Cardiac muscle cell (in vitro differentiated cells and primary cell): ENCODE measurements at places on chromosomes 11 and 22. TPM values are rescaled to one million over a fixed set of nuclear protein-coding genes. Genes with fewer than 3 reads are reported as not detected.
A peak's percentile ranks its signal among the peaks of the same experiment; 100 is the strongest.

GRCh38 chr22:37047006-37047405 is 4.5 kb upstream of the KCTD17 start:
- no peak overlapping the region for H3K4me3 ChIP-seq
- H3K27me3 ChIP-seq = no peaks in the 10 kb centered on the region
- no peak for DNase-seq
- no peaks in the 10 kb centered on the region for H3K4me1 ChIP-seq

CHCHD10 gene
- 77.5 and 216 TPM in 2 replicates for total RNA-seq

DNA sequence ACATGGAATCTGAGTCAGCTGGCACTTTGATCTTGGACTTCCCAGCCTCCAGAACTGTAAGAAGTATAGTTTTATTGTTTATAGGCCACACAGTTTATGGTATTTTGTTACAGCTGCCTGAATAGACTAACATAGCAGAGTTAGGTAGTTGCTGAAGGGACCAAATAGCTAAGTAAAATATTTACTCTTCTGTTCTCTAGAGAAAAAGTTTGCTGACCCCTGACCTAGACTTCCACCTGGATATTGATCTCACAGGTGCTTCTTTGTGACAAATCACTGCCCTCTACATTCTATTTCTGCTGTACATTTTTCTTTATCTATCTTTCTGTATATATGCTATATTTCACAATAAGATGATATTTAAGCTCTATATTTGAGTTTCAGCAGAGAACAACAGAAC is 212.5 kb downstream of the CSNK2A3 start:
- no peaks in the 10 kb centered on the region for H3K36me3 ChIP-seq
- DNase-seq = no peak
- no peaks in the 10 kb centered on the region for H3K27me3 ChIP-seq
- H3K4me3 ChIP-seq = no peak overlapping the region
- H3K27ac ChIP-seq = no peak overlapping the region

DNA sequence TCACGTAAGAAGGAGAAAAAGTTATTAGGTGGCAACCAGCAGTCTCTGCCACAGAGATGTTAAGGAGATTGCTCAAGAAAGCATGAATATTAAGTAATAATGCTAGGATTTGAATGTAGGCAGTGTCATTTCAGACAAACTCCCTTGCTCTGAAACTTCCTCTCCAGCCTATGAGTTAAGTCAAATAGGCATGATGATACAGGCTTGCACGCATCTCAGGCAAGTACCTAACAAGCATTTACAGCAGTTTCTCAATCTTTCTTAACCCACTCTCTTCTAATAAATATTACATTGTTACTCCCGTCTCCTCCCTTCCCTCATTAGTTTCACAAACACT is 72.7 kb downstream of the RAB38 start:
- no peak overlapping the region for H3K27ac ChIP-seq
- no peaks in the 10 kb centered on the region for H3K36me3 ChIP-seq
- peaks cover 12% of the 10 kb centered on the region for H3K4me1 ChIP-seq
- no peaks in the 10 kb centered on the region for H3K27me3 ChIP-seq
- peak; percentile 36 for DNase-seq

MUC2 gene
- total RNA-seq = 0.03 TPM in 1 of 2 replicates, not detected in the other

DNA sequence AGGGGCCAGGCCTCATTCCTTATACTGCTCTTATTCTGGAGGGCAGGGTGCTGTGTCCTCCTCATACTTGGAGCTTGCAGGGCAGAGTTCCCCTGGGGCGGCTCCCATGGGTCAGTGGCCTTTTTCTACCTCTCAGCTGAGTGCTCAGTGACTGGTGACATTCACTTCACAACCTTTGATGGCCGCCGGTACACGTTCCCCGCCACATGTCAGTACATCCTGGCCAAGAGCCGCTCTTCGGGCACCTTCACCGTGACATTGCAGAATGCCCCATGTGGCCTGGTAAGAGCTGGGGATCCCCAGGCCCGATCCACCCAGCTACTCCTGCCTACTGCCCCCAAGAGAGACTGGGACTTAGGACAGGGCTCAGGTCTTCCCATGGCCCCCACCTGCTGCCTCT is 14.5 kb downstream of the OTOG start:
- DNase-seq = no peak
- no peaks in the 10 kb centered on the region for H3K27me3 ChIP-seq
- peaks cover 14% of the 10 kb centered on the region for H3K4me1 ChIP-seq

GRCh38 chr22:49561976-49562375 is 265.7 kb downstream of the BRD1 start:
- no peaks in the 10 kb centered on the region for H3K27me3 ChIP-seq
- H3K36me3 ChIP-seq = no peaks in the 10 kb centered on the region
- H3K4me3 ChIP-seq = no peak overlapping the region

DDB1 gene
- 321 and 393 TPM in 2 replicates for total RNA-seq

- no peak overlapping the region for H3K27ac ChIP-seq
- H3K36me3 ChIP-seq = no peaks in the 10 kb centered on the region
- DNase-seq = peak; percentile 74
- peaks cover 11% of the 10 kb centered on the region for H3K4me1 ChIP-seq
These were observed 81.1 kb downstream of the LARGE2 start for GRCh38 chr11:46003572-46003971.

MS4A4A gene
- total RNA-seq = not detected in 2 replicates

DNA sequence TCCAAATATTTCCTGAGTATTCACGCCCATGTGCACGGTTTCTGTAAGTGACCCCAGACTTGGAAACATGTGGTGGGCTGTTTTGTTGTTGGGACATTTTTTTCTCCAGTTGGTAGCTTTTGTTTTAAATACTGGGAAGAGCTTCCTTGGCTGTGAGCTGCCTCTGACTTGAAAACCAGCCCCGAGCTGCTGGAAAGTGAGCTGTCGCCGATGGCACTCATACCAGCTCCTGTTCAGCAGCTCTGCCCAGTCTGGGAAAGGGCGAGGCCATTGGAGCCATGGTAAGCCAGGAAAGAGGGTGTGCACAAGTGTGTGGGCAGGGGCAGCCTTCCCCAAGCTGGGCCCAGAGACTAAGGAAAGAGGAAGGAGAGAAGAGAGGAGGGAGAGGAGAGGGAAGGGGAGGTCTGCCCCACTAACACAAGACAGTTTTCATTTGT is 3.2 kb upstream of the FLI1 start:
- peak overlapping the region; percentile 10 for H3K4me3 ChIP-seq
- DNase-seq = no peak
- H3K36me3 ChIP-seq = no peaks in the 10 kb centered on the region
- peaks cover 17% of the 10 kb centered on the region for H3K4me1 ChIP-seq
- no peak overlapping the region for H3K27ac ChIP-seq

- H3K4me1 ChIP-seq = no peaks in the 10 kb centered on the region
- H3K27ac ChIP-seq = no peak overlapping the region
- H3K4me3 ChIP-seq = no peak overlapping the region
- DNase-seq = no peak
- H3K27me3 ChIP-seq = no peaks in the 10 kb centered on the region
These were observed 1259.5 kb downstream of the TBC1D22A start for GRCh38 chr22:48021991-48022401.

- H3K4me1 ChIP-seq = no peaks in the 10 kb centered on the region
- no peaks in the 10 kb centered on the region for H3K36me3 ChIP-seq
- DNase-seq = no peak
- H3K27ac ChIP-seq = no peak overlapping the region
- no peak overlapping the region for H3K4me3 ChIP-seq
These were observed 24.4 kb downstream of the SGSM1 start for GRCh38 chr22:24830205-24830979.
